ENCODE measurements at places on chromosomes 1 and 21.
A peak's percentile ranks its signal among the peaks of the same experiment; 100 is the strongest.

GRCh38 chr1:15016526-15016925, 137.0 kb upstream of the TMEM51 start:
- DNase-seq = no peak

GRCh38 chr1:5765483-5765882, 226.7 kb downstream of the NPHP4 start:
- DNase-seq = no peak

DNA sequence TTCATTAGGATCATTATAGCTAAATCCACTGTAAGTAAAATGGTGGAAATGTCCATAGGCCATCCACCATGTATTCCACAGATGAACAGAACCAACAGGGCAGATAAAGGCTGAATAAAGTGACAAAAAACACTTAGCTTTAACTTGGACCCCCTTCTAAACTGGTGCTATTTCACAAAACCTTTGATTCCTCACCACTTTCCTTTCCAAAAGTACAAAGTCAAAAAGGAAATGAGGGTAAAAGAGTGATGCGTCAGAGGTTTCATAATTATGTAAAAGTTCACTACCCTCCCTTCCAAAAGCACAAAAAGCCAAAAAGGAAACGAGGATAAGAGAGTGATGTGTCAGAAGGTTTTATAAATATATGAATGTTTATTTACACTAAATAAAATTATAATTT, 172.2 kb downstream of the TBX15 start:
- no peak for DNase-seq

DNA sequence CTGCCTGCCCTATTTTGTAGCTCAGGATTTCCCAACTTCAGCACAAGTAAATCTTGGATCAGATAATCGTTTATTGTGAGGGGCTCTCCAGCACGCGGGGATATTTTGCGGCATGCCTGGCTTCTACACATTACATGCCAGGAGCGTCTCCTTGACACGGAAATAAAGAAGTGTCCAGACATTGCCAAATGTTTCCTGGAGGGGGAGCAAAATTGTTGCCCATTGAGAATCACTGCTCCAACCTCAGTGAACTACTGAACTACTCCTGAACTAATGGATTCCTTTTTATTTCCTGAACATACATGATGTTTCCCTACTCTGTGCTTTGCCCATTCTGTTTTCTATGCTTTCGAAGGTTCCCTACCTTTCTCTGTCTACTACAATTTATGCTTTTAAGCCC, 1359.1 kb upstream of the ADGRL2 start:
- DNase-seq = no peak

GRCh38 chr1:235515844-235516512, 11.7 kb upstream of the B3GALNT2 start:
- DNase-seq = no peak

DNA sequence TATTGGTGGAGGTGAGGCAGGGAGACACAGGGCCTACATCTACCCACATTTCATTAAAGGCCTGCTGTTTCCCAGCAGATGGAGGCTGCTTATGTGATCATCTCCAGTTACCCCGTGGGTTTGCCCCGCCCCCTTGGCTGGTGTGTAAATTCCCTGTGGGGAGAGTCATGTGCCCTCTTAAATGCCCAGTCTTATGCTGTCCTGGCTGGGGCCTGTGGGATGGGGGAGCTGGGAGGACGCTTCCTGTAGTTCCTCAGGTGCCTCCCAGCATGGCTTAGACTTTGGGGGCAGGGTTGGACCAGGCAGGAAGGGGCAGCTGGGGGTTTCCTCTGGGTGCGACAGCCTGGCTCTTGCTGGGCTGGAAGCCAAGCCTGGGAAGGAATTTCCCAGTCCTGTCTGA, 15.5 kb upstream of the CITED4 start:
- peak; percentile 93 for DNase-seq

GRCh38 chr1:115560027-115560426, 81.7 kb upstream of the VANGL1 start:
- no peak for DNase-seq

DNA sequence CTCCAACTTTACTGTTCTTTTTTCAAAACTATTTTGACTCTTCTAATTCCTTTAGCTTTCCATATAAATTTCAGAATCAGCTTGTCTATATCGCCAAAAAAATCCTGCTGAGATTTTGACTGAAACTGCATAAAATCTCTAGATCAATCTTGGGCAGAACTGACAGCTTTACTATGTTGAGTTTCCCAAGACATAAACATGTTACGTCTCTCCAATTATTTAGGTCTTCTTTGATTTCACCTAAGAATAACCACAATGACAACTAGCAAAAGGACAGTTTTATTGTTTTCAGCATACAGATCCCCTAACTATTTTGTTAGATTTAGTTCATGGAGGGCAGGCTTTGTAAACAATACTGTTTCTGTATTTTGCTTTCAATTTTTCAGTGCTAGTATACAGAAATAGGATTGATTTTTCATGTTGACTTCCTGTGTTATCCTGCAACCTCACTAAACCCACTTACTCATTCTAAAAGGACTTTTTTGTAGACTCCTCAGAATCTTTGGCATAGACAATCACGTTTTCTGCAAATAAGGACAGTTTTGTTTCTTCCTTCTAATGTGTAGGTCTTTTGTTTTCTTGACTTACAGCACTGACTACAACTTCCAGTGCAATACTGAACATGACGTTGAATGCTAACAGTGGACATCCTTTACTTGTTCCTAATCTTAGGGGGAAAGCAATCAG, 63.4 kb downstream of the NPHP4 start:
- DNase-seq = no peak

GRCh38 chr1:206526064-206526911, 19.0 kb downstream of the RASSF5 start:
- no peak for DNase-seq

- no peak for DNase-seq
Measured at GRCh38 chr1:98546319-98546718, 115.2 kb upstream of the SNX7 start.

DNA sequence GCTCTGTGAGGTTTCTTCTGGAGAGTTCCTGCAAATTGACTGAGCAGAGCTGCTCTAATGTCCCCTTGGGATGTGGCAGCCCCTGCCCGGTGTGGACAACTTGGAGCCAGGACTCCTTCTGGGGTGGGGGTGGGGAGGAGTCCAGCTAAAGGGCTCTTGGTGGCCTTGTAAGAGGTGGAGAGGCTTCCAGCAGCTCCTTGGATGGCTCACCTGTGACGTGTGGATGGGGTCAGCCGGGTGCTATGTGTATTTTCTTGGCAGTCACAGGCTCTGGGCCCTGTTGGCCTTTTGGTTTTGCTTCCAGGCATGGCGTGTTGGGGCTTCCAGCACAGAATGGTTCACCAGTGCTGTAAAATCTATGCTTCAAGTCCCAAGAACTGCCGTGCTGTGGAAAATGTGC, 38.2 kb downstream of the TRAPPC10 start:
- no peak for DNase-seq

DNA sequence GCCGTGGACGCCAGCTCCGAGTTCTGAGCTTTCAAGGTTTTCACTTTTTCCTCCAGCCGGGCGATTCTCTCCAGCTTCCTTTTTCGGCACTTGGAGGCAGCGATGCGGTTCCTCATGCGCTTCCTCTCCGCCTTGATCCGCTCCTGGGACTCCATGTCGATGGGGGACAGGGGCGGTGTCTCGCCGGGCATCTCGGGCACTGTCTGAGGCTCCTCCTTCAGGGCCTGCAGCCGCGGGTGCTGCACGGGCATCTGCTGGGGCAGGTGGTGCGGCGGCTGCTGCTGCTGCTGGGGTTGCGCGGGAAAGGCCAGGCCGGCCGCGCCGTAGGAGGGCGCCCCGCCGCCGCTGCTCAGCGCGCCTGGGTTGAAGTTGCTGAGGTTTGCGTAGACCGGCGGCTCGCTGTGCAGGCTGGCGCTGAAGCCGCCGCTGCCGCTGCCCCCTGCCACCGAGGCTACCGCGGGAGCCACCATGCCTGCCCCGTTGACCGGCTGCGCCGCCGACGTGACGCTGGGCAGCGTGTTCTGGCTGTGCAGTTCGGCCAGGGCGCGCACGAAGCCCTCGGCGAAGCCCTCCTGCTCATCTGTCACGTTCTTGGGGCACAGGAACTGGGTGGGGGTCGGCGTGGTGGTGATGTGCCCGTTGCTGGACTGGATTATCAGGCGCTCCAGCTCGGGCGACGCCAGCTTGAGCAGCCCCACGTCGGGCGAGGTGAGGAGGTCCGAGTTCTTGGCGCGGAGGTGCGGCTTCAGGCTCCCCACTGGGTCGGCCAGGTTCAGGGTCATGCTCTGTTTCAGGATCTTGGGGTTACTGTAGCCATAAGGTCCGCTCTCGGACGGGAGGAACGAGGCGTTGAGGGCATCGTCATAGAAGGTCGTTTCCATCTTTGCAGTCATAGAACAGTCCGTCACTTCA, 1.4 kb downstream of the JUN start:
- DNase-seq = peak; percentile 79

DNA sequence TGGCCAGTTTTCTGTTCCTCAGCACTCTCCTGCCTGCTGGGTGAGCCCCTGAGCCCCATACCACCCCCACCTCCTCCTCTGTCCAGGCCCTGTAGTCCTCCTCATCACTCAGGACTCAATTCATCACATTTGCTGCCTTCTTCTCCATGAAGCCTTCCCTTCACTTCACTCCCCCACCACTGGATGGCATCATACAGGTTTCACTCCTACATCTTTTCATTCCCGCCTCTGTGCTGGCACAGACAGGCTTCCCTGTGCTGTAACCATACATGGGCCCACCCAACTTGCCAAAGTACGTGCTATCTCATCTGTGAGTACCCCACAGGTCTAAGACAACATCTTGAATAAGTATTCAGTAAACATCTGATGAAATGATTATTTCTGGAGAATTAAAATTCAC, 56.9 kb downstream of the SLC45A1 start:
- no peak for DNase-seq

DNA sequence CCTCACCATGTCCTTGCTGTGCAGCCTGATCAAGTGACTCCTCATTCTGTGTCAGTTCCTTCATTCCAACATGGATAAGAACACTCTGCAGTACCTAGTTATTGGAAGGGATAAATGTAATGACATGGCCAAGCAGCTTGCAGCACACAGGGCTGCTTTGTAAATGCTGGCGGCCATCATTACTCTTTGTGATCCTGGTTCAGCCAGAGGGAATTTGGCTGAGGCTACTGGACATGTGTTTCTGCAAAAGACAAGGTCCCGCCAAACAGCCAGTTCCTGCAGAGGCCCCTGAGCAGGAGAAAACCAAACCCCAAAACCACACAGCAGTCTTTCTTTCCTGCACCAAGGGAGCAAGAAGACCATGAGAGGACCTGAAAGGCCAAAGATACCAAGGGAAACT, 495.8 kb downstream of the AJAP1 start:
- no peak for DNase-seq

DNA sequence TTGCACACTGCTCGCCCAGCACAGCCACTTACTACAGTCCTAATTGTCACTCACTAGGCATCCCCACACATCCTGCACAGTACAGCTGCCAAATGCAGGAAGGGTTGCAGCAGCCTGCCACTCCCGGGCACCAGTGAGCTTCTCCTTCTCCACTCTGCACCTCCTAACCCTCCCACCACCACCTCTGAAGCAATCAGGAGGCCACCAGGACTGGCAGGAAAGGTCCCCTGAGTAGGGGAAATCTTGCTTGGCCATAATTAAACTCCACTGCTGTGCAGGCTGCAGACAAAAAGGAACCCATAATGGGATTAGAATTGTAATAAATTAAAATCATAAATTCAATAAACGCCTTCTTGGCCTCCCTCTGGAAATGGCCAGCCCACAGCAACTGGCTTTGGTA, 31.8 kb downstream of the FBXO2 start:
- DNase-seq = no peak

DNA sequence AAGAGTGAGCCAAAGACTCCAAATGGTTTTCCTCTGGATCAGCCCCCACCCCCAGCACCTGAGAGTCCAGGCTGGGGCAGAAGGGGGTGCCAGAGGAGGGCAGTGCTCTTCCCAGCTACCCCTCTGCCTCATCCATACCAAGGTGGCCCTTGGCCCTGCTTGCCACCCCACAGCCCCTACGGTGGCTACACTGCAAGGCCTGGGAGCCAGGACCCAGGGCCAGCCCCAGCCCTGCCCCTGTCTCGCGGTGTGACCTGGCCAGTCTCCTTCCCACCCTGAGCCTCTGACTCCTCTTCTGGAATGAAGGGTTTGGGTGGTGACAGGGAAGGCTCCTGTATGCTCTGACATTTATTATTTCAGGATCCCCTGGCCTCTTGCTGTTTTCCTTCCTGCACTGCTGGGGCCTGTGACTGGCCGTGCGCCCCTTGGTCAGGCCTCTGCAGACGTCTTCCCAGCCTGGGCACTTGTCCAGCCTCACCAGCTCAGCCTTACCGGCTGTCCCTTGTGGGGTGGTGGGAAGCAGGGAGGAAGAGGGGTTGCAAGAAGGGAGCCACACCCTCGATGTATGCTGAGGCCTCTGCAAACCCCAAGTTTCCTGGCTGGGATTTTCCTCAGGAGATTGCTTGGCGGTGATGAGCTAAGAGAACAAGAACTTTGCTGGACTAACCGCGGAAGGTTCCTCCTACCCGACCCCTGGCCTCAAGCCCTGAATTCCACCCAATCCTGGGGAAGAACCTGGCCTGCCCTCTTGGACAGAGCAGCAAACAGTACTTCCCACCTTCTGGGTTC, 13.5 kb downstream of the ASAP3 start:
- peak; percentile 87 for DNase-seq

- no peak for DNase-seq
Measured at GRCh38 chr1:7248549-7249199, 463.4 kb downstream of the CAMTA1 start.

DNA sequence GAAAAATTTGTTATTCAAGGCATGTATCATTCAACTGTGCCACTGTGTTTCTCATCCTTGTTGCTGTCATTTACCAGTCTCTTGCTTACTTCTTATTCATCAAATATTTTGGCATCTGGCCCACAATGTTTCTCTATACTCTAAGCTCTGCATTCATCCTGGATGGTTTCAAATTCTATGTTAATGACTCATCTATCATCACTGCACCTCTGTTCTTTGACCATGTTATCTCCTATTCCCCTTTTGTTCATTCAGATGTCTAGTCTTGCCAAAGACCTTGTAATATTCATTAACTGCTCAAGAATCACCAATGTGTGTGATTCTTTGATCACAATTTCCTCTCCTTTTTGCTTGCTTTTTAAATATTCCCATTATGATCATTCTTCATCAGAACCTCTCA, 54.6 kb upstream of the PRKACB start:
- DNase-seq = no peak

DNA sequence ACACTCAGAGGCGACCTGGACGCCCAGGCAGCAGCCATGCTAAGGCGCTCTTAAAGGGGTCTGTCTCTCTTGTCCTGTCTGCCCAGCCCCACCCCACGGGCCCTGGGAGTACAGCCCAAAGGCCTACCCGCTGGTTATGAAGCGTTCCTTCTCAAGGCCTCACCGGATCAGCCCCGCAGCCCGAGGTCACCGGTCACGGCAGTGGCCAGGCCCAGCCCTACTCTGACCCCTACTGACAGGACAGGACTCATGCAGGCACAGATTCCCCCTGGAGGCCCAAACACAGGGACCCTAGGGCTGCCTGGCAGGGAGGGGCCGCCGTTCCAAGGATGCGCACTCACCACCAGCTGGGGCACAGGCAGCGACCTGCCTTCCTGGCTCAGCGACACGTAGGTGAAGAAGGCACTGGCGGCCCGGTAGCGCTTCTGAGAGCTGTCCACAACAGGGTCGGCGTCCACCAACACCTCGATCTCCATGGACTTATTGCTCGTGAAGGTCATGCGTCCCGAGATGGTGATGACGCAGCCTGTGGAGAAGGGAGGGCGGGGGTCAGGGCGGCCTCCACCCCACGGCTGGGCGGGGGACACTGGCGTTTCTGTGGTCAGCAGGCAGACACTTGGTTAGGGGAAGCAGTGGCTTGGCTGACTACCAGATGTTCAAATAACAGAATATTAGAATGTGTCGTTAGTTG, 20.0 kb upstream of the GPR153 start:
- DNase-seq = no peak
